ENCODE measurements at places on chromosomes 5 and 9. TPM values are rescaled to one million over a fixed set of nuclear protein-coding genes. Genes with fewer than 3 reads are reported as not detected.

GRCh38 chr9:79880626-79881025, 308.9 kb downstream of the TLE4 start:
- H3K36me3 ChIP-seq = no peaks in the 10 kb centered on the region
- H3K27me3 ChIP-seq = no peaks in the 10 kb centered on the region
- no peaks in the 10 kb centered on the region for H3K4me1 ChIP-seq
- no peak overlapping the region for H3K27ac ChIP-seq

DNA sequence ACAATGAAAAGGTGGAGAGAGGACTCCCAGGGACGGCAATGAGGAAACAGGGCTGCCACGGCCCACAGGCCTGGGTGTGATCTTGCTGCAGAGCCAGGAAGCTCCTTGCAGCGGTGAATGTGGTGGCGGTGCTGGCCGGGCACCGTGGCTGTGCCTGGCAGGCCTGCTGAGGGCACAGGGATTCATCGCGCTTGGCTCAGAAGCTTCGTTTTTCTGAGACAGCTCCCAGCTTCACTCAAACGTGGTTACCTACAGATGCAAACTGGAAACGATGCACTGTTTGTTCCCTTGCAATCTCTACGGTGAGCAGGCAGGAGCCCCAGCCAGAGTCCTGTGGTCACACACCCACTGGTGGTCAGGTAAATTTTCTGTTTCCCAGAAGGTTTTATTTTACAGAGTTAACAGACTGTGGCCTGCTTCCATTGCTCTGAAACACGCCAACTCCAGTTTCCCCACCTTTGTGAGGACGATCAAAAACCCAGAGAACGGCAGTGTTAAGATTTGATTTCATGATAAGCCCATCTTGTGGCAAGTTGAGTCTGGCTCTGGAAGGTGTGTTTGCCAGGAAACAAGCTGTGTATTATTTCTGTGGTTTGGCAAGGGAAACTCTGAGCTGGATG, 183.9 kb downstream of the AUH start:
- H3K27ac ChIP-seq = no peak overlapping the region
- H3K4me1 ChIP-seq = no peaks in the 10 kb centered on the region
- no peak overlapping the region for H3K4me3 ChIP-seq
- no peaks in the 10 kb centered on the region for H3K27me3 ChIP-seq
- DNase-seq = no peak

DNA sequence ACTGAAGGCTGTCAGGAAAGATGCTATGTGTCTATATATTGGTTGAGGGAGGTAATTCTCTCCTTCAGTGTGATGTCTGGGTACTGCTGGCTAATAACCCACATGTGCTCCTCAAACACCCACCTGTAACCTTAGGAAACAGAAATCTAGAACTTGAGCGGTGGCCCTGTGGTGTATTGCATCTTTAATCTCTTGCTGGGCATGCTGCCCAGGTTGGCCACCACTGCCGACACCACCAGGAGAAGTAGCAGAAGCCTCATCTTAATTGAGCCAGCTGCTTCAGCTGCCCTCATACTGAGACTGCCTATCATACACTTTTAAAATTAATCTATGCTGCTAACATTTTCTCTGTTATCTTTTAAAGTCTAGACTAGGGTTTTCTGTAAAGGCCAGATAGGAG, 103.5 kb upstream of the C5orf63 start:
- H3K4me3 ChIP-seq = no peak overlapping the region
- DNase-seq = no peak
- no peaks in the 10 kb centered on the region for H3K36me3 ChIP-seq
- H3K4me1 ChIP-seq = no peaks in the 10 kb centered on the region

- H3K4me1 ChIP-seq = no peaks in the 10 kb centered on the region
- no peaks in the 10 kb centered on the region for H3K27me3 ChIP-seq
- no peak overlapping the region for H3K27ac ChIP-seq
- DNase-seq = no peak
- no peaks in the 10 kb centered on the region for H3K36me3 ChIP-seq
Measured at GRCh38 chr9:74172874-74173273, 324.3 kb upstream of the RORB start.

DNA sequence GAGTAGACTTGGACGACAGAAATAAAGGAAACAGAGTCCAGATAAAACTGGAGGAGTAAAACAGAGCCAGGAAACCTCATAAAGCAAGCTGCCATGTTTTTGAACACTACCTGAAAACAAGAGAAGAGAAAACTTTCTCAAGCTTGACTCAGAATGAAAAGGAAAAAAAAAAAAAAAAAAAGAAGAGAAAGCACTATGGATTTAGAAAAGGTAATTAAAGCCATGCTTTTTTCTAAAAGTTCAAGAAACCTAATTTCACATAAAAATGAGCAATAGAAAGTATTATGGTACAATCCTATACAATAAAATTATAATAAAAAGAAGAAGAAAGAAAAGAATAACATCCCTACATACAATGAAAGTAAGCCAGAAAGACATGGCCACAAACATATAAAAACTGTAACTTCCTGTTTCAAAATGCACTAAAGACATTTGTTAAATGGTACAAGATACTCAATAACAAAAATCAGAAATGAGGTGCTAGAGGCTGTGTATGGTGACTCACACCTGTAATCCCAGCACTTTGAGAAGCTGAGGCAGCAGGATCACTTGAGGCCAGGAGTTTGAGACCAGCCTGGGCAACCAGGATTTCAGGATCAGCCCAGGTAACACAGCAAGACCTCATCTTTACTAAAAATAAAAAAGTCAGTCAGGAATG, 129.5 kb downstream of the SIL1 start:
- H3K27me3 ChIP-seq = no peaks in the 10 kb centered on the region
- H3K27ac ChIP-seq = no peak overlapping the region
- peaks cover 5% of the 10 kb centered on the region for H3K4me1 ChIP-seq

GRCh38 chr5:109921735-109922380, 232.1 kb downstream of the MAN2A1 start:
- H3K27me3 ChIP-seq = no peaks in the 10 kb centered on the region
- H3K4me3 ChIP-seq = no peak overlapping the region
- no peak overlapping the region for H3K27ac ChIP-seq
- H3K4me1 ChIP-seq = peaks cover 1% of the 10 kb centered on the region
- DNase-seq = no peak

DNA sequence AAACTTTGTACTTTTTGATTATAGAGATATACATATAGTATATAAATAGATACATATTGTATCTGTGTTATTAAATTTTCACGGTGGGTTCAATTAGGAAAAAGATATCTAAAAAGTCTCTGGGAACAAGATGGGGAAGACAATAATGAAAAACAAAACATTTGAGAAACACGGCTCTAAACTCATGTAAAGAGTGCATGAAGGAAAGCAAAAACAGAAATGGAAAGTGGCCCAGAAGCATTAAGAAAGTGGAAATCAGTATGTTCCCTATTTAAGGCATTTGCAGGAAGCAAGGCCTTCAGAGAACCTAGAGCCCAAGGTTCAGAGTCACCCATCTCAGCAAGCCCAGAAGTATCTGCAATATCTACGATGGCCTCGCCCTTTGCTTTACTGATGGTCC, at the start of gene IFNA1:
Gene IFNA1 (plus strand): TSS at position 301 of the 400 bp plus-strand sequence. CDS start 69 bp downstream, at position 370.
- no peak within 1 kb of the TSS for H3K4me3 ChIP-seq
- H3K27me3 ChIP-seq = no peaks in the 10 kb centered on the region
- H3K27ac ChIP-seq = no peak within 1 kb of the TSS
- no peaks in the 10 kb centered on the region for H3K36me3 ChIP-seq
- no peak for DNase-seq
- no peaks in the 10 kb centered on the region for H3K4me1 ChIP-seq

DNA sequence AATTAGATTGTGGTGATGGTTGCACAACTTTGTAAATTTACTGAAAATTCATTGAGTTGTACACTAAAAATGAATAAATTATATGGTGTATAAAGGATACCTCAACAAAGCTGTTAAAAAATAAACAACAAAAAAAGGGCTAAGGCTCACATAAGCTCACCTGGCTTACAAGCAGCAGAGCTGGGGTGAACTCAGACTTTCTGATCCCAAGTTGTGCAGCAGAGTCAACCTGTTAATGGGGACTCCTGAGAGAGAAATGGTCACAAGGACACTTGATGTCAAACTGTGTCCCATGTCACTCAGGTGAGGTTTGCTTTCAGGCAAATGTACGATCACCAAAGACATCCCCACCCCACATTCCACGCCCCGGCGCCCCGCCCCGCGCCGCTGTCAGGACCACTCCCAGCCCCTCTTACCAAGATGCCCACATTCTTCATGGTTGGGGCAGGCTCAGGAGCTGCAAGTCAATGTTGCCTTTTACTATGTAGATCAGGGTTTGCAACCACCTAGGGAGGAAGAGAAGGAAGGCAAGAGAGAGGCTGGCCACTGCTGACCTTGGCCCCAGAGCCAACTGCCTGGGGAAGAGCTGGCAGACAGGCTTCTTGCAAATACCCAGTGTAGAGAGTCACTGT, 22.4 kb upstream of the SLC36A1 start:
- no peaks in the 10 kb centered on the region for H3K36me3 ChIP-seq
- H3K27ac ChIP-seq = no peak overlapping the region
- DNase-seq = no peak
- H3K27me3 ChIP-seq = no peaks in the 10 kb centered on the region
- H3K4me1 ChIP-seq = no peaks in the 10 kb centered on the region

DNA sequence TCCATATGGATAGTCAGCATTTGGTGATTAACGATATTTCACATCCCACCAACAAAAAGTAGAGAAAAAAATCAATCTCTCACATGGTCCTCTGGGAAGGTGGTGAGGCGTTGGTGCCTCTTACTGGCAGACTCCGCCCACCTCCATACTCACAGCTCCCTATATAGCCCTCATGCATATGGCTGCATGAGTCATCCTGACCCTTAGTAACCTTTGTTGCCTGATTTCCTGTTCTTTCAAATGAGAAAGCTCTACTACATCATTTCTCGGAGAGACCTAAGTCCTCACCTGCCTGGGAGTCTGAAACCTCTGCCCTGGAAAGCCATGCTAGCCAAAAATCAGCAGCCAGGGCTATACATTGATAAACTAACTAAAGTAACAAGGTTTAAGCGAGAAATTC, 33.3 kb upstream of the ABCA1 start:
- no peak overlapping the region for H3K4me3 ChIP-seq
- no peaks in the 10 kb centered on the region for H3K36me3 ChIP-seq
- H3K4me1 ChIP-seq = peaks cover 3% of the 10 kb centered on the region
- no peaks in the 10 kb centered on the region for H3K27me3 ChIP-seq
- no peak for DNase-seq

Gene ZBTB43
- total RNA-seq = 14.8 TPM

GRCh38 chr9:86836797-86837196, 110.5 kb downstream of the GAS1 start:
- no peaks in the 10 kb centered on the region for H3K27me3 ChIP-seq
- H3K36me3 ChIP-seq = no peaks in the 10 kb centered on the region
- peaks cover 2% of the 10 kb centered on the region for H3K4me1 ChIP-seq
- H3K4me3 ChIP-seq = no peak overlapping the region
- DNase-seq = no peak
